ENCODE measurements at places on chromosomes 3 and 15.

DNA sequence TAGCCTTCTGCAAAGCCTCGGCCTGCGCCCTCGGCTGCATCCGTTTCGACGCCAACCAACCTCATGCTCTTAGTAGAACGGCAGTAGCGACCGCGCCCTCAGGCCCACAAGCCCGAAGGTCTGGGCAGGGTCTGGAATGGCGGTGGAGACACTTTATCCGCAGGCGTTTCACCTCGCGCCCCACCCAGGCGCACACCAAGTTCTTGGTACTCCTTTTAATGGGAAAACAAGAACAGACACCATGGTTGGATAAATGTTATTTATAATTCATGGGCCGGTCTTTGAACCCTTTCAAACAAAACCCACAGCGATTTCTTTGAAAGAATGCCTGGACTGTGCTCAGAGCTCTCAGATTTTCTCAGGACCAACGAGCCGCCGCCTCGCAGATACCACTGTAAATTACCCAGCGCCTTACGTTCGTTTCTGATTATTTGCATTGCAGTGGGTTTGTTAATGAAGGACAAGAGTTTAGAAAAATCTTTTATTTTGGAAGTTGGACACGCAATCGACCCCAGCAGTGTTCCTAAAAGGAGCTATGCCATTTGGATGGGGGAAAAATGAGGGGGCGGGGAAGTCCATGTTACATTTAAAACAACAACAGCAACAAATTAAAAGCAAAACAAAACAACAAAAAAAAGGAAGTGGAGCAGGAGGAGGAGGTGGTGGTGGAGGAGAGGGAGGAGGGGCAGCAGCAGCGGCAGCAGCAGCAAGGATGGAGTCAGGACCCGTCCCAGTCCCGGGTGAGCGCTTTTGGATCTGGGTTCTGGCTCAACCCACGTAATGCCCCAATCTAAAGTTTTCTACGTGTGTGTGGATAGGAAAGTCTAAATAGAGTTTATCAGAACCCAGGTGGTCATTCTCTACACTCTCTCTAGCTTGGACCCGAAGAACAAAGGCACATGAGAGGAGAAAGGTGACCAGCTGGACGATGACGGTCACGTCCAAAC lies 993 bp upstream of the ISL2 start:
- no peak for DNase-seq

- no peak for DNase-seq
Observed at GRCh38 chr3:171258316-171258715, 201.9 kb downstream of the TNIK start.

DNA sequence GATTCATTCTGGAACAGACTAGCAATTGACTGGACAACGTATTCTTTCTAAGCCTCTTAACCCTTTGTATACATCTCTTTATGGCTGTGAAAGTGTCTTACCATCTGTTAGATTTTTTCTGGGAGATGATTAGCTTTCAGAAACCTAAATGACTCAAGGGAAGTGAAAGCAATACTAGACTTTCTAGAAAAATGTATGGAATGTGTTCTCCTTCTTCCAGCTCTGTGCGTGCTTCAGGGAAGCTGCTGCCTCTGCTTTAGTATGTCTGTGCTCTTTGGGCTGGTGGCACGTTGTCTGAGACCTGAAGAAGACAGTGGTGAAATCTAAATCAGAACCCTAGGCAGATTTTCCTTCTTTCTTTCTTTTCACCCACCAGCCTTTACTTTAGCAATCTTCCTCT lies 89.5 kb downstream of the ITPR1 start:
- DNase-seq, result no peak

DNA sequence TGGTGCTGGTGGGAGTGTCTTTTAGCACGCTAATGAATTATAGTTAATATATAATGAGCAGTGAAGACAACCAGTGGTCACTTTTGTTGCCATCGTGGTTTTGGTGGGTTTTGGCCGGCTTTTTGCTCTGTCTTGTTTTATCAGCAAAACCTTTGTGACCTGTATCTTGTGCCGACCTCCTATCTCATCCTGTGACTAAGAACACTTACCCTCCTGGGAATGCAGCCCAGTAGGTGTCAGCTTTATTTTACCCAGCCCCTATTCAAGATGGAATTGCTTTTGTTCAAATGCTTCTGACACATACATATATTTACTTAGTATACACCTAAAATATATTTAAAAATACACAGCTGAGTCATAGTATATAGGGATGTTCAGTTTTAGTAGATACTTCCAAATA lies 770.3 kb downstream of the PDCD6IP start:
- no peak for DNase-seq

DNA sequence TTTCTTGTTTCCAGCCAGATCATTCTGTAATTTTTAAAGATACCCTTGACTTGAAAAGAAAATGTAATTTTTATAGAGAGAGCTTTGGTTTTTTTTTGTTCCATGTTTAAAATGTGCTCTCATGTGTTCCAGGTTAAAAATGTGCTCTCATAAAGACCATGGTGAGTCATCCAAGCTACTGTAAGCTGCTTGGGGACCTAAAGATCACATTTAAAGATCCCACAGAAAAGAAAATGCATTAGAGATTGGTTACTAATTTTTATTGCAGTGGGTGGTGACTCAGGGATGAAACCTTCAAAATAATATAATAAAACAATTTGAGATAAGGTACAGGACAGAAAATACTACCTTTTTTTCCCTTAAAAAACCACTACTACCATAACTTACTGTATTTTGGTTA lies 11.0 kb downstream of the TCF12 start:
- DNase-seq, result no peak

DNA sequence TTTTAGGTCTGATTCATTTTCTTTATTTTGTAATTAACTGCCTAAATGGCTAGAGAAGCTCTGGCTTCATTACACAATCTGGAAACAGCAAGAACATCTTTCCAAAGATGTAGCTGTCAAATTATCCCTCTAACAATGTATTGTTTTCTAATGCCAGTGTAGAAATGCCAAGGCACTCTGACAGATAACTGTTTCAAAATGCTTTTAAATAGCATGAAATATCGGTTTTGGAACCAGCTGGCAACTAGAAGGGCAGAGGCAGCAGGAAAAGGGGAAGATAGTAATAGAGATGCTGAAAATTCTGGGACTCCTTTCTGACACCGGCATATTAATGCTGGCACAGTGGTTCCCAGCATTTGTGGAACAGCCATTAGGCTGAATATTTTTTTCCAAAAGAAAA lies 26.1 kb downstream of the MORC1 start:
- DNase-seq, result no peak

GRCh38 chr3:122671553-122671952 lies 9.1 kb upstream of the PARP14 start:
- no peak for DNase-seq

- no peak for DNase-seq
Observed at GRCh38 chr3:29775340-29775739, 494.5 kb downstream of the RBMS3 start.

GRCh38 chr15:99953886-99954285 lies 220.6 kb upstream of the LYSMD4 start:
- DNase-seq, result no peak

DNA sequence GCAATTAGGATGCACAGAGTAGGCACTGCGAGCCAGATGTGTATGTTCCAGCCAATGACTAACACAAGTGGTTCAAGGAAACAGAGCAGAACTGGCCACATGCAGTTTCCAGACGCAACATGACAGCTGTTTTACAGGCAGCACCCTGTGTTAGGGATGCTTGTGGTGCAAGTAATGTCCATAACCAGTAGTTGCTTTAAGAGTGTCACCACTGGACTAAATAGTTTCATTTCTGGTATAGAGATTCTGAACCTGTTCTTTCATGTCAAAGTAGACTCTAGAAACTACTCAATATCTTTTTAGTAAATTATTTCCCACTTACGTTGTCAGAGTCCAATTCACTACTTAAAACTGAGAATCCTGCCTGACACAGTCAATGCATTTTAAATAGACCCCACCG lies 14.5 kb upstream of the LPP start:
- no peak for DNase-seq

GRCh38 chr15:58378241-58379085 lies 53.3 kb upstream of the LIPC start:
- DNase-seq, result no peak

DNA sequence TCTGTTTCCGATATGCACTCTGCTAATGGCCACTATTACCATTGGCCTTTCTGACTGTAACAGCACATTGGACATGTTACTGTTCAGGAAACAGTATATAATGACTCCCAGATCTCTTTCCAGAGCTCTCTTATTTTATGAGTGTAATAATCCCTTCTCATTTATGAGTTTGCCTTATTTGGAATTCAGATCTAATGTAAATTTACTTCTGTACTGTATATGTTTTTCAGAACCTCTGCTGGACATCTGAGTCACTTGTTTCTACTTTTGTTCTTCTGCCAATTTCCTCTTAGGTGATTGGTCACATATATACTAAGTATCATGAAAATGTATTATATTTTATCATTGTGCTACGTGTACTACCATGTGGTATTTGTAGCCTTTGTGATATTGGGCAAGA lies 30.5 kb downstream of the RSRC1 start:
- DNase-seq, result no peak

DNA sequence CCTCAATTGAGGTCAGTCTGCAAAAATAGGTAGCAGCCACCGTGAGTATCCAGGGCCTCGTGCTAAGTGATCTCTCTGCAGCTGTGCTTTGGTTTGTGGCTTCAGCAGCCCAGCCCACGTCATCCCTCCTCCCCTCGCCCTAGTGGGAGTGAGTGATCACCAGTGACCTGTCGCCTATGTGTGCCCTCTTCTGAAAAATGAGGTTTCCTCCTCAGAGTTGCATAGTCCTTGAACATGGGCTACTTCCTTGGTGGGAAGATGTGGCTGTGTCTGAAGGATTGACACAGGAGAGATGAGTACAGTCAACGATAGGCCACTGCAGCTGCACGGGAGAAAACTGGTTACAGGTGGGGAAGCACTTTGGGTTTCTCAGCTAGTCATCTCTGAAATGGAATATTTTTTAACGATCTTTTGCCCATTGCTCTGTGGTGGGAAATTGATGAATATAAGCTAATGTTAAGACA lies 144.8 kb upstream of the BHLHE40 start:
- no peak for DNase-seq

- DNase-seq, result no peak
Observed at GRCh38 chr3:160448845-160449635, 546 bp downstream of the TRIM59 start.

- DNase-seq, result no peak
Observed at GRCh38 chr3:113136071-113136470, 75.3 kb upstream of the BOC start.

DNA sequence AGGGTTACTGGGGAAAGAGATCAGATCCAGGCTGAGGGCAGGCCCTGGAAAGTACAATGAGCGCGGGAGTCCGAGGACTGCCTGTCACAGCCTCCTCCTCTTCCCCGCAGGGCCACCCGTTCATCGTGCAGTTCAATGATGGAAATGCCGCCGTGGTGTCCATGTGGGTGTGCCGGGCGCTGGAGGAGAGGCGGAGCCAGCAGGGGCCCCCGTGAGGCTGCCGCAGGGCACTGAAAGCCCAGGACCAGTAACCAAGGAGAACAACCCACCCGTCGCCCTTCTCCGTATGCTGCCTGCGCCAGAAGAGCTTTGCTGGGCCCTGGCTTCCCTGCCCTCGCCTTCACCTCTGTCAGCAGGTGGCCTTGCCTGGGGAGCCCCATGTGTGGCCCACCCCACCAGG lies 18.8 kb upstream of the SKOR1 start:
- DNase-seq, result no peak

GRCh38 chr15:84081391-84082168 lies 154.0 kb upstream of the GOLGA6L4 start:
- DNase-seq, result no peak

GRCh38 chr3:147034359-147034758 lies 372.0 kb downstream of the ZIC4 start:
- DNase-seq, result no peak

GRCh38 chr3:18153571-18154173 lies 271.5 kb downstream of the SATB1 start:
- DNase-seq, result no peak

DNA sequence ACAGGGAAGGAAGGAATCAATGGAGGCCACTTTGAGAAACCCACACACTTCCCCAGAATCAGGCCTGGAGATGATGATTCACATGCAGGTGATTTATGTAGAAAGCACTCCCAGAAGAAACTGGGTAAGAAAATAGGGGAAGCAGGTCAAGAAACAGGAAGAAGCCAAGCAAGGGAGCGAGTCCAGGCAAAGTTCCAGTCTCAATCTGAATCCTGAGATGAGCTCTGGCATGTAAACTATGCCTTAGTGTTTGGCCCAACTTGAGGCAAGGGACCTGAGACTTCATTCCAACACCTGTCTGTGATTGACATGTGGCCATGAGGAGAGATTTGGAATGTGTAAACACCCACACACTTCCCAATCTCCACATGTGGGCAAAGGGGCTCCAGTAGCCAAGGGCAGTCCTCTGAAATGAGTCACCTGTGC lies 61.6 kb upstream of the CTNNB1 start:
- no peak for DNase-seq

- DNase-seq, result no peak
Observed at GRCh38 chr3:149296972-149297371, 36.5 kb downstream of the TM4SF18 start.

GRCh38 chr3:18027161-18027939 lies 284.9 kb upstream of the TBC1D5 start:
- DNase-seq, result no peak

- peak; percentile 56 for DNase-seq
Observed at GRCh38 chr15:74438721-74439316, 5.1 kb upstream of the SEMA7A start.

GRCh38 chr3:53989946-53990345 lies 98.3 kb upstream of the SELENOK start:
- DNase-seq, result no peak

DNA sequence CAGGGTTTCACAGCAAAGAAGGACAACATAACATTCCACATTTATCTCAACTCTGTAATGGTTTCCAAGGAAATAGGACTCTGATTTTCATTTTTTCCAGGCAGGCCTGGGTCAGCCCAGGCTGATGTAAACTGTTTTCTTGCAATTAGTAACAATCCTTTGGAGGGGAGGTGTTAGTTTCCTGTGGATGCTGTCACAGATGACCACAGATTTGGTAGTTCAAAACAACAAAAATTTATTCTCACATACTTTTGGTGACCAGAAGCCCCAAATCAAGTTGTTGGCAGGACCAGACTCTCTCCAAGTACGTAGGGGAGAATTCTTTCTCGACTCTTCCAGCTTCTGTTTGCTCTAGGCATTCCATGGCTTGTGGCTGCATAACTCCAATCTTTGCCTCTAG lies 88.0 kb downstream of the EDEM1 start:
- no peak for DNase-seq

- DNase-seq, result no peak
Observed at GRCh38 chr3:151196434-151196833, 6.6 kb downstream of the GPR171 start.

DNA sequence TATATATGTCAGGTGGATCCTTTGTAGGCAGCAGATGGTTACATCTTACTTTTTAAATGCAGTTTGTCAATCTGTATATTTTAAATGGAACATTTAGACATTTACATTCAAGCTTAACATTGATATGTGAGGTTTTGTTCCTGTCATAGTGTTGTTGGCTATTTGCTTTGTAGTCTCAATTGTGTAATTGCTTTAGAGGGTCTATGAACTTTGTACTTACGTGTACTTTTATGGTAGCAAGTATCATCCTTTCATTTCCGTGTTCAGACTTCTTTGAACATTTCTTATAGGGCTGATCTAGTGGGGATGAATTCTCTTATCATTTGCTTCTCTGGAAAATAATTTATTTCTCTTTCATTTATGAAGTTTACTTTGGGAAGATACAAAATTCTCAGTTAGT lies 656.0 kb downstream of the OTOL1 start:
- DNase-seq, result no peak

- DNase-seq, result no peak
Observed at GRCh38 chr15:81950841-81951414, 94.9 kb downstream of the MEX3B start.

GRCh38 chr3:151630035-151630434 lies 103.7 kb upstream of the AADACL2 start:
- DNase-seq, result no peak

GRCh38 chr3:20142517-20142916 lies 43.5 kb downstream of the SGO1 start:
- no peak for DNase-seq
